ENCODE measurements at places on chromosomes 6 and 20.
A peak's percentile ranks its signal among the peaks of the same experiment; 100 is the strongest.

GRCh38 chr20:48765359-48765758 lies 62.4 kb downstream of the PREX1 start:
- DNase-seq: peak; percentile 66

DNA sequence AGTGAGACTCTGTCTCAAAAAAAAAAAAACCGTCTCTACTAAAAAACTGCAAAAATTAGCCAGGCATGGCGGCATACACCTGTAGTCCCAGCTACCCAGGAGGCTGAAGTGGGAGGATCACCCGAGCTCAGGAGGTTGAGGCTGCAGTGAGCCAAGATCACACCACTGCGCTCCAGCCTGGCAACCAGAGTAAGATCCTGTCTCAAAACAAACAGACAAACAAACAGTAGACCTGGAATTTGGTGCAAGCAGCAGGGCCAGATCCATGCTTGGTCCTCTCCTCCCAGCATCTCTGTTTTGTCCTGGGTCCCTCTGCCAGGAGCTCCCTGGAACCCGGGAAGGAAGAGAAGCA lies 11.6 kb downstream of the RIPOR3 start:
- DNase-seq: no peak

GRCh38 chr20:25685276-25686080 lies 11.2 kb downstream of the ZNF337 start:
- no peak for DNase-seq

DNA sequence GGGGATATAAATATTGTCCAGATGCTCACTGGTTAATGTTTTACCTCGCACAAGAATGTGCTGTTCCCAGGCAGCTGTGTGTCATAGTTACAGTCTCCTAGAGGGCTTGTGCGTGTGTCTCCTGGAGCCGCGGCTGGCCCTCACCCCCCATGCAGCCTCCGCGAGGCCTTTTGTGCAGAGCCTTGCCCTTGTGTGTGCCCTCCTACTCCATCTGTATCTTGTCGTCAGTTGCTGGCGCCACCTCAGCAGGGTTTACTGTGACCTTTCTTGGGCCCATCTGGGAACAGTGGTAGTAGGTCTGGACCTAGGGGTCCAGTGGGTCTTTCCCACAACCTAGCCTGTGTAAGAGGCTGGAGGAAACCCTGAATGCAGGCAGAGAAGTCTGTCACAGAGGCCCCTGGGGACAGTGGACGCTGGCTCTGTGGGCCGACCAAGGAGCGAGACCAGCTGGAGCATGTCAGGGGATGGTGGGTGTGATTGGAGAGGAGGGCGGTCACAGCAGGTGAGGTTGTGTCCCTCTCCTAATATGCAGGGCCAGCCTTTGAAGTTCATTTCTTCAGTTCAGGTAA lies 35.2 kb downstream of the PPP1R14C start:
- DNase-seq: peak; percentile 28

GRCh38 chr6:146871611-146872425 lies 273.0 kb downstream of the ADGB start:
- no peak for DNase-seq

DNA sequence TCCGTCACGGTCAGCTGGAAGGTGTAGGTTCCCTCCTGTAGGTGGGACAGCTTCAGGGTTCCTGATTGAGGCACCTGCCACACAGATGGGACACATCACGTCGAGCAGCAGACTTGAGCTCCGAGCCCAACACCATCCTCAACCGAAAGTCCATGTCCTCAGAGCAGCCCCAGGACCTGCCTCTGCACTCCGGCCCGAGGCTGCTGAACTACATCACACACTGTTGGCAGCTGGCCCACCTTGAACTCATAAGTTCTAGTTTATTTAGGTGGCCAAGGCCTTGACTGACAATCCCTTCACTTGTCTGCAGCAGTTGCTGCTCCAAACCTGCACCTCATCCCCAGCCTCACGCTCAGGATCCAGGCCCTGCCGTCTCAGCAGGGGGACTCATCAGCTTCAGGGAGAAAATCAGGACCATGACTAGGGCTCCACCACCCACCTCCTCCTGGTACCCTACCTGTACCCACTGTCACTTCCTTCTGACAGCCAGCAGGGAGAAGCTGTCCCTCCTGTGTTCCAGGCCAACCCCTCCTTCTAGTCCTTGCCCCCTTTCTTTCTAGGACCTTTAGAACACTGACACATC lies 21.0 kb downstream of the LRP11 start:
- no peak for DNase-seq

DNA sequence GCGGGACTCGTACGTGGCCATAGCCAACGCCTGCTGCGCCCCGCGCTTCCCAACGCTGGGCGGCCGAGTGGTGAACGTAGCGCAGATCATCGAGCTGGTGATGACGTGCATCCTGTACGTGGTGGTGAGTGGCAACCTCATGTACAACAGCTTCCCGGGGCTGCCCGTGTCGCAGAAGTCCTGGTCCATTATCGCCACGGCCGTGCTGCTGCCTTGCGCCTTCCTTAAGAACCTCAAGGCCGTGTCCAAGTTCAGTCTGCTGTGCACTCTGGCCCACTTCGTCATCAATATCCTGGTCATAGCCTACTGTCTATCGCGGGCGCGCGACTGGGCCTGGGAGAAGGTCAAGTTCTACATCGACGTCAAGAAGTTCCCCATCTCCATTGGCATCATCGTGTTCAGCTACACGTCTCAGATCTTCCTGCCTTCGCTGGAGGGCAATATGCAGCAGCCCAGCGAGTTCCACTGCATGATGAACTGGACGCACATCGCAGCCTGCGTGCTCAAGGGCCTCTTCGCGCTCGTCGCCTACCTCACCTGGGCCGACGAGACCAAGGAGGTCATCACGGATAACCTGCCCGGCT lies 3.4 kb downstream of the SLC32A1 start:
- DNase-seq: no peak

- no peak for DNase-seq
These were observed 22.0 kb upstream of the MAS1L start for GRCh38 chr6:29509711-29510110.

DNA sequence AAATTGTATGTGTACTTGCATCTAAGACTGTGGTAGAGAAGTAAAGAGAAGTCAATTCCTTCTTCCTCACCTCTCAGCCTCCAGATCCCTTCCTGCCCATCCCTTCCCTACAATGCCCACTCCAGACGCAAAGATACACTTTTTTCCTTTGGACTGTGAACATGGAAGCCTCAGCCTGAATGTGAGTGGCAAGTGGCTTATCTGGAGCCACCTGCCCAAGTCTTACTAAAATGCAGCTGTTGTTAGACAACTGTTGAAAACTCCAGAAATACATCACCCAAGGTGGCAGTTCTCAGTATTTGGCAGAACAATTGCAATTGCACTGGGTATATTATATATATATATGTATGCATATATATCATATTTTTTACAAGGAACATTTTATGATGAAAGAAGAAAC lies 7.5 kb downstream of the VGLL2 start:
- no peak for DNase-seq

DNA sequence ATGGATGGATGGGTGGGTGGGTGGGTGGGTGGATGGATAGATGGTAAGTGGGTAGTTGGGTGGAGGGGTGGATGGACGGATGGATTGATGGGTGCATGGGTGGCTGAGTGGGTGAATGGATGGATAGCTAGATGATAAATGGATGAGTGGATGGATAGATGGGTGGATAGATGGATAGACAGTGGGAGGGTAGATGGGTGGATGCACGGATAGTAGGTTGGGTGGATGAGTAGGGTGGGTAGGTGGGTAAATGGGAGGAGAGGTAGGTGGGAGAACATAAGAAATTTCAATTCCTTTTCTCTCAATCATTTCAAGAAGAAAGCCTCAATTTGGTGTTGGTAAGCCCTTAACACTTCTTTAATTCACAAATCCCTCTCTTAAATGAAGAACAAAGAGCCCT lies 186.9 kb downstream of the PREX1 start:
- no peak for DNase-seq

- no peak for DNase-seq
These were observed 81.2 kb upstream of the VSTM2L start for GRCh38 chr20:37821696-37822095.

- DNase-seq: no peak
These were observed 167.4 kb downstream of the COL9A1 start for GRCh38 chr6:70135219-70136160.

DNA sequence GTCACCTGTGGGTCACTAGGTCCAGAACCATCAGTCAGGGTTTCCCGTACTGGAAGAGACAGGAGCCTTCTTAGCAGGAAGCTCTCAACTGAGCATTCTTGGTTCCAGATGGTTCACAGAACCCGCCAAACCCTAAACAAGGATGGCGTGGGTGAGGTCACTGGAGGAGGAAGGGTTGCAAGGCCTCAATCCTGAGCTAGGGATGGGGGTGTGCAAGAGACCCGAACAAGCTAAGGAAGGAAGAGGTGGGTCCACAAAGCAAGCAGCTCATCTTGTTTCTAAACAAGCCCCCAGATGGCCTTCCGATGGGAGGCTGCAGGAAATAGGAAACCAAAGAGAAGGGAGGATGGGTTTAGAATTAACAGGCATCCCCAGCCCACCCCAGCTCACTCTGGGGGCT lies 92.7 kb downstream of the PREX1 start:
- DNase-seq: no peak

- peak; percentile 89 for DNase-seq
These were observed 4.2 kb upstream of the ZBTB46 start for GRCh38 chr20:63835021-63835858.

DNA sequence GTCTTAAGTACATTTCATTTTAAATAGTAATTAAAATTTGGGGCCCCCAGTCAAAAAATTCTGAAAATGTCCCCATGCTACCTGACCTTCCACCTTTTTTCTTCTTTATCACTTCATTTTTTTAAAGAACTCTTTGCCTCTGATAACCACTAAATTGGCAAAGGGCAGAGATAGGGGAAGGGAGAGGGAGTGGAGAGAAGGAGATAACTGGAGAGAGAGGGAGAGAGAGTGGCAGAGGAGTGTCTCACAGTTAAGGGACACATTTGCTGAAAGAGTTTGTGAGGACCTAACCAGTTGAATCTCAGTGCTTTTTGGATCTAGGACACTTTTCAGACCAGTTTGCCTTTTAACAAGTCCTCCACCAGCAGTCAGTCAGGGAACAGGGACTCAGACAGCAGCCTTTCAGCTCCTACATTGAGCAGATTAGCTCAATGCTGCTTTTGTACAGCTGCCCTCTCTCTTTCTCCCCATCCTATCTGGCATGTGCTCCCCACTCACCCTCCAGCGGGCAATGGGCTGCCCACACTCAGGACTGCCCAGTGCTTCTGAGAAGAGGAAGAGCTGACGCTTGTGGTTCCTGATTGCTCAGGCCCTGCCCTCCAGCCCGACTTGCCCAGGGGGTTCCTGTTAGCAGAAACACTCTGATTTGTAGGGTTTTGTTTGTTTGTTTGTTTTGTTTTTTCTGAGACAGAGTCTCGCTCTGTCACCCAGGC lies 14.4 kb downstream of the ARMC2 start:
- DNase-seq: no peak

DNA sequence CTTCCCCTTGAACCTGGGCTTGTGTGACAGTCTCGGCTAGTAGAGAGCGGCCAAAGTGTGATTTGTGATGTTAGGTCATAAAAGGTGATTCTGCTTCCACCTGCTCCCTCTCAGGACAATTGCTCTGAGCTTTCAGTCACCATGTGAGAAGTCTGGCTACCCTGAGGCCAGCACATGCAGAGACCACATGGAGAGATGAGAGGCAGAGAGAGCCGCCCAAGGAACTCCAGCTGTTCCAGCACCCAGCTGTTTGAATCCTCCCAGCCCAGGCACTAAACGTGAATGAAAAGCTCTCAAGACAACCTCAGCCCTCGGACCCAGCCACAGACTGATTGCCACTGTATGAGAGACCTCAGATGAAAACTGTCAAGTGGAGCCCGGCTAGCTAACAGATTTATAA lies 143.4 kb upstream of the EEF1E1 start:
- DNase-seq: no peak

- peak; percentile 70 for DNase-seq
These were observed 564.9 kb upstream of the CITED2 start for GRCh38 chr6:139939189-139939979.

DNA sequence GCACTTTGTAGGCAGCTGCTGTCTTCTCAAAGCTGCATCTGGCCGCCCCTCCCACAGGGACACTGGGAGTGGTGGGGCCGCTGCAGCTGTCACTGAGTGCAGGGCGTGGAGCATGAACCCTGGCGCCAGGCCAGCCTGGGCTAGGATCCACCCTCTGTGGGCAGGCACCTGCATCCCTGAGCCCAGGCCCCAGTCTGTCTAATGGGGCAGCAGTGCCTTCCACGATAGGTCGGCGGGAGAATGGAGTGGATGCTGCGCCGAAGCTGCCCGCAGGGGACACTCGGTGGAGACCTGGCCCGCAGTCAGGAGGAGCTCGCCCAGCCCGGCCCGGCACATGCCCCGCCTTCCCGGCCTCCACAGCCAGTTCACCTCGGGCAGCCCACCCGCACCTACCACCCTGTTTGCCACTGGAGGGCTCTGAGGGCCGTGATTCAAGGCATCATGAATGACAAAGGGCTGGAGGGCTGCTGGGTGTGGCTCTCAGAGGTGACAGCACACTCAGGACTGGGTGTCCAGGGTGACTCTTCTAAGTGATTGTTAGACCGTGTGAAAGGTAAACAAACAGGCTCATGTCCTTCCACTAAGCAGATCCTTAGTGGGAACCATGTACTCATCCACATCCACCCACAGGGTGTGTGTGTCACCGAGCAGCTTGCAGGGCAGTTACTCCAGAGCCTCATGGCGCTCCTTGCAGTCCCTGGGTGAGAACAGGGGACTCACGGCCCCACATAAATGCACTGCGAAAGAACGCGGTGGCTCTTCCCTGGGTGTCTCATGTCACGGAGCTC lies 133.9 kb downstream of the AGPAT4 start:
- DNase-seq: peak; percentile 66

DNA sequence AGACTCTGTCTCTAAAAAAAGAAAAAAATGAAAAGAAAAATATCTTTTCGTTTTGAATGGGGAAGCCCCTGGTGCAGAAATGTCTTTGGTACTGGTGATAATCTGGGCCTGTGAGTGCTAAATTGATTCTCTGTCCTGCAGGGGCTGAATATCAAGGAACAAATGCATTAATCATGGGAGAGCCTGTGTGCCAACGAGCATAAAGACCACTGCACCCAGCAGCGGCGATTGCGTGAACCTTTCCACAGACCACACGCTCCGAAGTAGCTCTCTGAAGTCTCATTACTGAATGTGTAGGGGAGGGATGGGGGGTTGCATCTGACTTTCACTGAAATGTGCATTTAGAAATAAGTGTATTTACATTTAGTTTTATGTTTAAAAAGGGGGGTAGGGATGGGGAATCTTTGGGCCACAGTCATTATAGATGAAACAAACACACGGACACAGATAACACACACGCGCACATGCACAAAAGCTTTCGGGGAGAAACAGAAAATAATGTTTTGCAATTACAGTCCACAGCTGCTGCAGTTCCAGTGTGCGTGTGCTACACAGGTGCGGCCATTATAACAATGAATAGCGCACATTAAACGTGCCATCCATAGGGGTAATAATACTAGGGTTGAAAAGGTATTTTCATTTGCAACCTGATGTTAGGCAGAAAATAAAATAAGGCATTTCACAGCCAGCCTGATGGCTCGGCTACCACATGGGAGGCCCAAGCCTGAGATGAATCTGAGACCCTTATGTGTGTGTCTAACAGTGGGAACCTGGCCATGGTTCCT lies 154.0 kb downstream of the MBOAT1 start:
- DNase-seq: no peak

DNA sequence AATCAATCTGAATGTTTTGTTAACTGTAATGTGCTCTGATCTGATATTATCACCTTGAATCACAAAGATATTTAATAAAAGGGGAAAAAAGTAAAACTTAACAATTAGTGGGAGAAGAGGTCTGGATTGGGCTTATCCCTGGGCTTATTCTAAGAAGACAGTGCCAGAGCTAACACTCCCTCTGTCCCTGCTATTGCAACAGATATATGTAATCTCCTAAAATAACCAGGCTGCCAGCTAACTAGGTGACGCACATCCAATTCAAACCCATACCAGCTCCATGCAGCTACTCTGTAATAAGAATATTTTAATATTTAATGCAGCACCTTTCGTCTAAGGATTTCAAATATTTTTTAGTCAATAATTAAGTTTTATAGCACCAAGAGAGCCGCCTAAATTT lies 330.1 kb upstream of the MARCKS start:
- DNase-seq: no peak

All from NCI-H2171 treated with DMSO at 0.1 percent for 48 hours (cell line).